ENCODE measurements at places on chromosomes 11 and 22.

DNA sequence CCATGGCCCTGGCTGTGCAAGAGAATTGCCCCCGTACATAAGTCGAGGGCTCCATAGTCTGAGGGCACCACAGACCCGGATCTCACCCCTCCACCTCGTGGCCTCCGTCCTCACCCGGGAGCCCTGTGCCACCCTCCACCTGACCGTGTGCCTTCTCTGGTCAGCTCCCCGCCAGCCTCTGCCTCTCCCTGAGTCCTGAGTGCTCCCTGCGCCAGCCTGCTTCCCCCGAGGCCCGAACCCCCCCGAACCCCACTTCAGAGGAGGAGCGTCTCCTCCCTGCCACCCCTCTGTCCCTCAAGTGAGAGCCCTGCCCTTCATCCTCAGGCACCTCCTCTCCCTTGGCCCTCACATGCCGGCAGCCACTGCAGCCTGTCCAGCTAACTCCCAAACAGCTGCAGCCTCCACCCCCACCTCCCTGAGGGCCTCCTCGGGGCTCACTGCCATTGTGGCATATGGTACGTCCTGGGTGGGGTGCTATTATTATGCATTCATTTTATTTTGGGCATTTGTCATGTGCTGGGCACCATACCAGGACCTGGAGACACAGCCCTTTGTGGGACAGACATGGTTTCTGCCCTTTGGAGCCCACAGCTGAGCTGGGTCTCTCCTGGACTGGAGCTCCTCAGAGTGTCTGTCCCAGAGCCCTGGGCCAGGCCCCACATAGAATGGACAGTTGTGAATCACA, 67.2 kb downstream of the MYO7A start:
- no peak for DNase-seq

- DNase-seq: no peak
These were observed 908 bp downstream of the PLCB3 start for GRCh38 chr11:64252003-64252872.

DNA sequence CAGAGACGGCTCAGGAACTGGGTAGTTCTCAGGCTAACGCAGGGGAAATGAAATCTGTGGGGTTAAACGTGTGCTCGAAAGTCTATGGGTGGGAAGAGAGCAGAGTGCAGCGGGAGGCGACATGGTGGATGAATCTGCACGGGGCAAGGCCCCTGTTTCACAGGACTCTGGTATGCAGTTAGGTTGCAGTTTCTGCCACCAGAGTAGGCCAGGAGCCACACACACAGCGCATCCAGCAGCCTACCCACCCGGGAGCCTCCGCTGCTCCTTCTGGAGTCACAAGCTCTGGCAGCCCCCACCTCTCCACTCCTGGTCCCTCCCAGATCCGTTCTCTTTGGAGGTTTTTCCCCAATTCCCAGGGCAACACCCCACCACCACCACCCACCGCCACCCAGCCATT, 27.0 kb downstream of the SPATA19 start:
- DNase-seq: no peak

GRCh38 chr11:43790444-43790794, 90.2 kb upstream of the ALKBH3 start:
- no peak for DNase-seq

- DNase-seq: no peak
These were observed 286.2 kb upstream of the NARS2 start for GRCh38 chr11:78860720-78861422.

DNA sequence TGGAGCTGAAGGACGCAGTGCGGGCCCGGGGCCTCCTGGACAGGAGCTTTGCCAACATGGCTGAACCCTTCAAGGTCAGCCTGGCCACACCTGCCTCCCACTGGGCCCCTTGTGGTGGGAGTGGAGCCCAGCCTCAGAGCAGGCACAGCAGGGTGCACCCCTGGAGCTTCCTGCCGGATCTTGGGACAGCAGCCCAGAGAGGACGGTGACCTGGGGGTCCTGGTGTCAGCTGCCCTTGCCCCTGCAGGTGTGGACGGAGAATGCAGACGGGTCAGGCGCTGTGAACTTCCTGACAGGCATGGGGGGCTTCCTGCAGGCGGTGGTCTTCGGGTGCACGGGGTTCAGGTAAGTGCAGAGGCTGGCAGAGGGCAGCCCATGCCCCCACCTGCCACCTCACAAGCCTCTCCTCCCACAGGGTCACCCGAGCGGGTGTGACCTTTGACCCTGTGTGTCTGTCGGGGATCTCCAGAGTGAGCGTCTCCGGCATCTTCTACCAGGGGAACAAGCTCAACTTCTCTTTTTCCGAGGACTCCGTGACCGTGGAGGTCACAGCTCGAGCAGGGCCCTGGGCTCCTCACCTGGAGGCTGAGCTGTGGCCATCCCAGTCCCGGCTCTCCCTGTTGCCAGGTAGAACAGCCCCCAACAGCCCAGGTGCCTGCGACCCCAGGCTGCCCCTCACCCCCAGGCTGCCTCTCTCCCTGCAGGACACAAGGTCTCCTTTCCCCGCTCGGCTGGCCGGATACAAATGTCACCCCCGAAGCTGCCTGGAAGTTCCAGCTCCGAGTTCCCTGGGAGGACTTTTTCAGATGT, 5.1 kb downstream of the PGGHG start:
- no peak for DNase-seq

Data from stimulated activated naive CD4-positive, alpha-beta T cell treated with Interleukin-2 at 50 U/mL for 16 hours (primary cell).